Osteocyte (in vitro differentiated cells): ENCODE measurements at places on chromosomes 6 and 20. TPM values are rescaled to one million over a fixed set of nuclear protein-coding genes. Genes with fewer than 3 reads are reported as not detected.
A peak's percentile ranks its signal among the peaks of the same experiment; 100 is the strongest.

DNA sequence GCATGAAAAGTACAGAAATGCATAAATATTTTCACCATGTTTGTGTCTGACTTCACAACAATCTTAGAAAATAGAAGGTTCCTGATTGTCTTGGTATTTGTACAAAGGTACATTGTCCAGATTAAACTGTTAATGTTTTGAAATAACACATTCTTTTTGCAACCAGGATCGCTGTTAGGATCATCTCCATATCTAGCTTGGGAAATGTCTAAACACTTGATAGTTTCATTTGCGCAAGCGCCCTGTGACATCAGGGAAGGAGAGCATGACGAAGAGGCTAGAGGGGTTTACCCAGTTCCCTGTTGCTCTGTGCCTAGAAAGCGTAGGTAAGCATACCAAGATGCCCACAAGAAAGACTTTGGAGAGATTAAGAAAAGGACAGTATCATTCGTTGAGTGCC lies 19.4 kb downstream of the ALDH8A1 start:
- no peak overlapping the region for H3K27ac ChIP-seq
- peaks cover 3% of the 10 kb centered on the region for H3K36me3 ChIP-seq
- DNase-seq, result no peak
- no peak overlapping the region for H3K4me3 ChIP-seq

DNA sequence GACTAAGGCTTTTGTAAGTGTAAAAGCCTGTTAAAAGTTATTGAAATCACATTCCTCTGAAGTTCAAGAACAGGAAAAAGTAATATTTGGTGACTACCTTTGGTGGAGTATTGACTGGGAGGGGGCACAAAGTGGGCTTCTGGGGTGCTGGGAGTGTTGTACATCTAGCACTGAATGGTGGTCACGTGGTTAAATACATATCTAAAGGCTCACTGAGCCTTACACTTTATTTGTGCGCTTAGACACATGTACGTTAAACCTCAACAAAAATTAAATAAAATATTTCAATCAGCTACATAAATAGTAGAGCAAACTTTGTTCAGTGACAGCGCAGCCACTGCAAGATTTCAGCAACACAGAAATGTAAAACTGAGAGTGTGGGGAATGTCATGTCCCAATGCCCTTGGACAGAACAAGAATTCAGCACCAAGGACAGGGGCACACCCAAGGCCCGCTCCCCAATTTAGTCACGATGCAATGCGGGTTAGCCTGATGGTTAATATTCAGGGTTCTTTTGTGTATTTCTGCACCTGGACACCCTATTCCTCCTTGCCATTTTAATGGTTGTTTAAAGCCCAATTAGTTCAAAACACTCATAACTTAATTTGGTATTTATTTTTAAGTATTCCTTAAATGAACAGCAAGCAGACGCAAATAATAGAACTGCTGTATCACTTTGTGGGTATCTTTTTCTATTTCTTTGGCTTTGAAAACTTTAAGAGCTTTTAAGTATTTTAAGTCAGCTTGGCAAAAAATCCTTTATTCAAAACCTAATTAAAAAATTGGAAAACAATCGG lies 37.4 kb downstream of the ANGPT4 start:
- H3K27me3 ChIP-seq, result no peaks in the 10 kb centered on the region
- no peaks in the 10 kb centered on the region for H3K36me3 ChIP-seq
- no peaks in the 10 kb centered on the region for H3K4me1 ChIP-seq
- DNase-seq, result no peak

DNA sequence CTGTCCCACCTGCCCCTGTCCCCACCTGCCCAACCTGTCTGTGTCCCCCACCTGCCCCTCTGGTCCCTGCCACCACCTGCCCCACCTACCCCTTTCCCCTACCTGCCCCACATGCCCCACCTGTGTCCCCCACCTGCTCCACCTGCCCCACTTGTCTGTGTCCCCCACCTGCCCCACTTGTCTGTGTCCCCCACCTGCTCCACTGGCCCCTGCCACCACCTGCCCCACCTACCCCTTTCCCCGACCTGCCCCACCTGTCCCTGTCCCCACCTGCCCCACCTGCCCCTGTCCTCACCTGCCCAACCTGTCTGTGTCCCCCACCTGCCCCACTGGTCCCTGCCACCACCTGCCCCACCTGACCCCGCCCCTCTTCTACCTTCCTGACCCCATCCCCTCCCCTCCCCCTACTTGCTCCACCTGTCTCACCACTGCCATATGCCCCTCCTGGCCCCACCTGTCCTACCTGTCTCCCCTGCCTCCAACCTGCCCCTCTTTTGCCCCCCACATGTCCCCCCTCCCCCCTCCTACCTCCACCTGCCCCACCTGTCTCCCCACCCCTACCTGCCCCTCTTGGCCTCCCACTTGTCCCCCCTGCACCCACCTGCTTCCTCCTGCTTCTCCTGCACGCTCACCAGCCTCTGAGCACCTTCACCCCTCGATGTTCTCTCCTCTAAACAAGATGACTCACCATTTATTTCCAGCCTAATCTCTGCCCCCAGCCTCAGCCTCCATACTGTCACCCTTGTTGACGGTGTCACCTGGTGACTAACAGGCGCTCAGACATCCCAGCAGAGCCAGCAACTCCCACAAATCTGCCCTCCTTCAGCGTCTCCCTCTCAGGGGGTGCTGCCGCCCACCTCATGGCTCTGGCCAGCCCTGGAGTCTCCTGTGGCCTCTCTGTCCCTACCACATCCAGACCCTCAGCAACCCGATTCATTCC lies 5.6 kb upstream of the MYT1 start:
- H3K4me3 ChIP-seq, result no peak overlapping the region
- no peak overlapping the region for H3K27ac ChIP-seq
- no peak for DNase-seq

DNA sequence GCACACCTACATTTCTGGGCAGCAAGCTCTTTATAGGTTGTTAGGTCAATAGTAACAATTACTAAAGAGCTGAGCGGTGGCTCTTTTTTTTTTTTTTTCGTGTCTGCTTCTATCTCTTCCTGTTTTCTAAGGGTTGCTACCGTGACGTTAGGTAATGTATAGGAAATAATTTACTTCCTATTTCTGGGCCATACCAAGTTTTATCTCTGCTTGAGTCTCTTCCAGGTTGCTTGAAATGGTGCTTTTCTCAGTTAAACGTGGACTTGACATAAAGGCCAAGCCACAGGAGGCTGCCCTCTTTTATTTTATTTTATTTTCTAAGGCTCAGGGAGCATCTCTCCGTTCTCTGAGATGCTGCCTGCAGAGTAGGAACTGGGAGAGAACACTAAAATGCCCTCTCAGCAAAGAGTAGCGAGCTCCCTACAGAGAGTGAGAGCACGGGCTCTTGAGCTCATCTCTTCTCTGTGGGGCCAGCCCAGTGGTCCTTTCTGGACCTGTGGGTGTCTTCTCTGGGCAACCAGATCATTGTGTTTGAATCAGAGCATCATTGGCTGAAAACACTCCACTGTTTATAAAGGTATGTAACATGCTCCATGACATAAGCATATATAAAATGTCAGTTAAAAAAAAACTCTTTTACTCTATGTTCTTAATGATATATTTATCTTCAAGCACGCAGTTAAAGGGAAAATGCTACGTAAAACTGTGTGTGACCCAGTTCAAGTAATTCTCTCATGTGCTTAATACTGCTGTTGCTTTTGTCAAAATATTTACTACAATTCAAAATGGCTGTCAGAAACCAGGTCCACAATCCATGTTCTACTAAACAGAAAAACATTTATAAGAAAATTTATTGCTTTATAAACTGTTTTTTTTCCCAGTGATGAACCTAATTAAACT lies at the start of gene ZNF831:
TSS of gene ZNF831 (plus strand) at position 191 of the 900 bp plus-strand sequence. CDS start 27,199 bp downstream, outside the sequence.
- H3K4me1 ChIP-seq, result no peaks in the 10 kb centered on the region
- H3K27me3 ChIP-seq, result peaks cover under 1% of the 10 kb centered on the region
- no peak within 1 kb of the TSS for H3K27ac ChIP-seq
- H3K36me3 ChIP-seq, result no peaks in the 10 kb centered on the region
- DNase-seq, result no peak
- H3K4me3 ChIP-seq, result no peak within 1 kb of the TSS

DNA sequence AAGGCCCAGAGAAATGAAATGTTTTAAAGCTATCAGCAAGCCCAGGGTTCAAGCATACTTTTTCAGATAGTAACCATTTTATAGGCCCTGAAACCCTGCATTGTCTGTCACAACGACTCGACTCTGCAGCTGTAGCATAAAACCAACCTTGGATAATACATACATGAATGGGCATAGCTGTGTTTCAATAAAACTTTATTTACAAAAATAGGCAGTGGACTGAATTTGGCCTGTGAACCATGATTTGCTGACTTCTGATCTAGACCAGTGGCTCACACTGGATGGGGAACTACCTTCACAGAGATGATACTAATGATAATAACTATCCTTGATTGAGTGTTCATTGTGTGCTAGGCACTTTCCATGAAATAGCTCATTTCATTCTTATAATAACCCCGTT lies 97.3 kb upstream of the ZNFX1 start:
- peaks cover 19% of the 10 kb centered on the region for H3K36me3 ChIP-seq
- no peak overlapping the region for H3K4me3 ChIP-seq
- peaks cover 34% of the 10 kb centered on the region for H3K4me1 ChIP-seq
- H3K27ac ChIP-seq, result no peak overlapping the region
- peaks cover 29% of the 10 kb centered on the region for H3K27me3 ChIP-seq

DNA sequence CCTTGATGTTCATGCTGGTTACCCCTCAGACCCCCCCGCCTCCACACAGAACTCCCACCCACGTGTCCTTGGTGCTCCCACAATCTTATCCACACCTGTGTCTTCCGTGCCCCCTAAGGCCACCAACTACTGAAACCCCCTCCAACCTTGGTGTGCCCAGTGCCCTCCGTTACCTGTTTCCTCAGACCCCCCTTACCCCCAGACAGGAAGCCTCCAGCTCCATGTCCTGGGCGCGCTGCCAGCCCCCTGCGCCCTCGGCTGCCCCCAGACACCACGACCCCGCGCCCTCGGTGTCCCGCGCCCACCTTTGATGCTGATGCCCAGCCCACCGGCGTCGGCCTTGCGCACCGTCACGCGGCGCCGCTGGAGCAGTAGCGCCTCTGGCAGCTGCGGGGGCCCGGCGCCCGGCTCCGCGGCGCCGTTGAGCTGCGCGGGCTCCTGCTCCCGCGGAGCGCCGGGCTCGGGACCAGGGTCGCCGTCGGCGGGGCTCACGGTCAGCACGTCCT lies 504 bp downstream of the SNTA1 start:
- no peaks in the 10 kb centered on the region for H3K36me3 ChIP-seq
- no peak overlapping the region for H3K27ac ChIP-seq
- peak overlapping the region; percentile 73 for H3K4me3 ChIP-seq
- H3K4me1 ChIP-seq, result peaks cover 28% of the 10 kb centered on the region

- no peaks in the 10 kb centered on the region for H3K27me3 ChIP-seq
- DNase-seq, result no peak
- H3K4me1 ChIP-seq, result peaks cover 28% of the 10 kb centered on the region
- H3K4me3 ChIP-seq, result no peak overlapping the region
- H3K36me3 ChIP-seq, result peaks cover 35% of the 10 kb centered on the region
Measured at GRCh38 chr6:35582315-35582714, 69.6 kb upstream of the TULP1 start.

- no peaks in the 10 kb centered on the region for H3K27me3 ChIP-seq
- H3K36me3 ChIP-seq, result peaks cover 5% of the 10 kb centered on the region
- H3K4me3 ChIP-seq, result no peak overlapping the region
- H3K27ac ChIP-seq, result peak overlapping the region; percentile 90
- H3K4me1 ChIP-seq, result peaks cover 72% of the 10 kb centered on the region
Measured at GRCh38 chr6:166595949-166596348, 9.5 kb upstream of the RAMACL start.

- H3K27ac ChIP-seq, result peak overlapping the region; percentile 81
- peaks cover 38% of the 10 kb centered on the region for H3K4me1 ChIP-seq
- no peaks in the 10 kb centered on the region for H3K27me3 ChIP-seq
- H3K36me3 ChIP-seq, result no peaks in the 10 kb centered on the region
- H3K4me3 ChIP-seq, result peak overlapping the region; percentile 4
Measured at GRCh38 chr6:72553531-72554511, 68.0 kb upstream of the KCNQ5 start.

DNA sequence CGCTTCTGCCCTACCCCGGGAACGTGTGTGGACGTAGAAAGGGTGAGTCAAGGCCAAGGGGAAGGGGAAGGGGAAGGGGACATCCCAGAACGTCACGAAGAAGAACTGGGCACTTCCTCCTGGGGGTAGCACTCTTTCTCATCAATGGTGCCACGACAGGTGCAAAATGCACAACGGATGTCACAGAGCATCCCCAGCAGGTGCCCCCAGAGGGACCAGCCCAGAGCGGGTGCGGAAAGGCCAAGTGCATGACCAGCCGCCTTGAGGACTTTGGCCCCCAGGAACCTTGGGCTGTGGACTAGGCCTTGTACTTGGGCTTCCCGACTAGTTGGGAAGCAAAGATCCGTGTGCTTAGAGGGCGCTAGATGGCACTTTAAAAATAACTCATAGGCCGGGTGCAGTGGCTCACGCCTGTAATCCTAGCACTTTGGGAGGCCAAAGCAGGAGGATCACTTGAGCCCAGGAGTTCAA lies 12.1 kb upstream of the SRC start:
- H3K36me3 ChIP-seq, result no peaks in the 10 kb centered on the region
- peaks cover 13% of the 10 kb centered on the region for H3K4me1 ChIP-seq
- no peak for DNase-seq
- H3K4me3 ChIP-seq, result no peak overlapping the region
- H3K27ac ChIP-seq, result no peak overlapping the region

GRCh38 chr20:47061549-47061948 lies 166.9 kb downstream of the EYA2 start:
- no peak overlapping the region for H3K4me3 ChIP-seq
- H3K36me3 ChIP-seq, result no peaks in the 10 kb centered on the region
- no peak for DNase-seq
- H3K27ac ChIP-seq, result no peak overlapping the region
- peaks cover 11% of the 10 kb centered on the region for H3K27me3 ChIP-seq
- peaks cover under 1% of the 10 kb centered on the region for H3K4me1 ChIP-seq

- peaks cover 34% of the 10 kb centered on the region for H3K27me3 ChIP-seq
- H3K4me1 ChIP-seq, result peaks cover 20% of the 10 kb centered on the region
- H3K4me3 ChIP-seq, result peak overlapping the region; percentile 78
- no peak overlapping the region for H3K27ac ChIP-seq
- peaks cover 2% of the 10 kb centered on the region for H3K36me3 ChIP-seq
Measured at GRCh38 chr6:149925253-149925973, 2.5 kb upstream of the RAET1G start.

Gene CST4
- not detected in 2 replicates for total RNA-seq

Gene HLA-DRB5
- not detected in 2 replicates for total RNA-seq

Gene LY6G5C
- 3.9 and 5.0 TPM in 2 replicates for total RNA-seq

Gene OPRL1
- total RNA-seq, result 1.6 and 2.1 TPM in 2 replicates

Gene SYS1
- total RNA-seq, result 23.7 and 23.8 TPM in 2 replicates

Gene TBPL1
- 29.7 and 35.0 TPM in 2 replicates for total RNA-seq

Gene FAM83D
- 4.6 TPM in 2 replicates for total RNA-seq

Gene RSPO3
- total RNA-seq, result 4.0 and 4.5 TPM in 2 replicates

Gene LINC00237
- not detected in 2 replicates for total RNA-seq

Gene LBP
- not detected in 2 replicates for total RNA-seq

Gene C6orf141
- not detected in 2 replicates for total RNA-seq

Gene ASIP
- total RNA-seq, result not detected in 2 replicates

Gene PACRG
- 1.2 and 3.2 TPM in 2 replicates for total RNA-seq
